ENCODE measurements at places on chromosomes 7 and 10.

DNA sequence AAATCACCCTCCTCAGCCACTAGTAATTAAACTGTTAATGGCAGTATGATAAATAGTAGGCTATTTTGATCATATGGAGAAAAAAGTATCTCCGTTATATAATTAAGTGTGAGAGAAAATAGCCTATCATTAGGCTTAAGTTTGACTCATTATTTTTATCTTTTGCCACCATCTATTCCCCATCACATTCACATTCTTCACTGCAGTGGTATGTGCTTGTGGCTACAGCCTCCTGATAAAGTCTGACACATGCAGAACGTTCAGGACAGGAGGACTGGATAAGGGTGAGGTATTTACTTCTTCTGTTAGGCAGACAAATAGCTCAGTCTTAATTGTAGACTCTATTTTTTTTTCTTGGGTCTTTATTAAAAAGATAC is 5.8 kb downstream of the NEBL start:
- DNase-seq, result peak; percentile 94

- no peak for DNase-seq
These were observed 62.0 kb upstream of the IGFBP3 start for GRCh38 chr7:45982907-45983719.

DNA sequence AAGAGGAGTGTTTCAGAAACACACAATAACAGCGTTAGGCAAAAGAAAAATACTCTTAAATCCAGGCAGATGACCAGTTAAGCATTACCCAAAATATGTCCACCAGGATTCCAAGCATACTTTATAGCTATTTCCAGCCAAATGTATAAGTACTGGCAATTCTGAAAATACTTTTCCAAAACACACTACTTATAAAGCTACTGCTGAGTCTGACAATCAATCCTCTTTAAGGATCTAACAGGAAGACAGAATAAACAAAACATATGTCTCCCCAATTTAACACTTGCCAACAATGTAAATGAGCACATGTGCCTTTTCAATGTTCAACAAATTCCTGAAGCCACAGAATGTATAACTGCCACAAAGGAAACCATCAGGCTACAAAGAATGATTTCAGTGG is 370.9 kb downstream of the SORCS1 start:
- DNase-seq, result no peak

GRCh38 chr10:85557077-85557476 is 809.5 kb downstream of the GRID1 start:
- no peak for DNase-seq

- DNase-seq, result peak; percentile 70
These were observed 559 bp upstream of the FKBP14 start for GRCh38 chr7:30027065-30027456.

GRCh38 chr10:63253040-63253439 is 119.9 kb downstream of the NRBF2 start:
- no peak for DNase-seq

DNA sequence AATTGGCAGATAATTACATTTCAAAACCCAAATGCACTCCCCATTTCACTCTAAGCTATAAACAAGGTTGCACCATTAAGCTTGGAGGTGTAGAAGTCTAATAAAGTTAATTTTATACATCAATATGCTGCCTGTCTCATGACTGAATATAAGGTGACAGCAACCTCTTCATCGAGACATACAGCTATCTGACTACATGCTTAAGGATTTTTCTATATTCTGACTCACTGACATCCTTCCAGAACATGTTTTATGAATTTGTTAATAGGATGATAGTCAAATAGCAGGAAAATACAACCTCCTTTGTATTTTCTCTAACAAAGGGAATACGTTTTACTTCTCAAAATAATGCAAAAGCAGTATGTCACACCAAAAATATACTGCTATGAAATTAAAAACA is 76.6 kb downstream of the NRBF2 start:
- no peak for DNase-seq

GRCh38 chr10:16184906-16185305 is 251.9 kb upstream of the PTER start:
- no peak for DNase-seq

DNA sequence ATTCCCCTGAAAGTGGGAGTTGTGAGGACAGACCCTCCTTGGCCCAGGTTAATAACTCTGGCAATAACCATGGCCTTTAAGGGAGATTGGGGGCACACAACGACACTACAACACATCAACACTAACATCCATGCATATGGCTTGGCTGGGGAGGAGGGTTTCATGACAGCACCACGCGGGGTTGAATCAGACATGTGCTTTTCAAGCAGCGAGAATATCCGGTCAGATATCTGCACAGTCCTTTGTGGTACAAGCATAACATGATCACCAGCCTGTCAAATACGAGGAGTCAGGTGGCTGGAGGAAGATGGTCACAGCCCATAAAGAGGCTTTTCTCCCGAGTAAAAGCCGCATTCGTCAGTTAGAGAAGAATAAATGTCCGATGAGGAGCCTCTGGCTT is 13.1 kb upstream of the KLRG2 start:
- no peak for DNase-seq

DNA sequence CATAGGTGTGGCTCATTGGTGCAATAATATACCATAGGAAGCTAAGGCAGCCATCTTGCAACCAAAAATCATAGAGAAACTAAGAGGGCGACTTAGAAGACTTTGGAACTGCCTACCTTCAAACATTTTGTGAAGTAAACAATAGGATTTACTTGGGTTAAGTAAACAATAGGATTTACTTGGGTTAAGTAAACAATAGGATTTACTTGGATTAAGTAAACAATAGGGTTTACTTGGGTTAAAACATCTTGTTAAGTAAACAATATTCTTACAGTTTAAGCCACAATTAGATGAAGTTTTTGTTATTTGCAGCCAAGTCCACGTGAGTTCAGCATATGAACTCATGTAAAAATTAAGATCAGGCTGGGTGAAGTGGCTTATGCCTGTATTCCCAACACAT is 722.4 kb upstream of the AUTS2 start:
- no peak for DNase-seq

DNA sequence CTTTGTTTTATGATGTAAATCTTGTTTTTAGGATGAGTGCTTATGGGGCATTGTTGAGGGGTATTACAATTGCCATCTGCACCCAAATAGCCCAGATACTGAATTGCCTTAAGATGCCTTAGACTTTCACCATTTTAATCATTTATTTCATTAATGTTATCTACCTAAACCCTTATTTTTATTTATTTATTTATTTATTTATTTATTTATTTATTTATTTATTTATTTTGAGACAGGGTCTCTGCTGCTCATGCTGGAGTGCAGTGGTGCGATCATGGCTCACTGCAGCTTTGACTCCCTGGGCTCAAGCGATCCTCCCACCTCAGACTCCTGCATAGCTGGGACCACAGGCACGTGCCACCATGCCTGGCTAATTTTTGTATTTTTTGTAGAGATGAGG is 560.2 kb downstream of the SUGCT start:
- no peak for DNase-seq

GRCh38 chr7:149644754-149645153 is 128.6 kb downstream of the ZNF467 start:
- no peak for DNase-seq

- no peak for DNase-seq
These were observed 8.2 kb upstream of the ERVW-1 start for GRCh38 chr7:92485974-92486373.

DNA sequence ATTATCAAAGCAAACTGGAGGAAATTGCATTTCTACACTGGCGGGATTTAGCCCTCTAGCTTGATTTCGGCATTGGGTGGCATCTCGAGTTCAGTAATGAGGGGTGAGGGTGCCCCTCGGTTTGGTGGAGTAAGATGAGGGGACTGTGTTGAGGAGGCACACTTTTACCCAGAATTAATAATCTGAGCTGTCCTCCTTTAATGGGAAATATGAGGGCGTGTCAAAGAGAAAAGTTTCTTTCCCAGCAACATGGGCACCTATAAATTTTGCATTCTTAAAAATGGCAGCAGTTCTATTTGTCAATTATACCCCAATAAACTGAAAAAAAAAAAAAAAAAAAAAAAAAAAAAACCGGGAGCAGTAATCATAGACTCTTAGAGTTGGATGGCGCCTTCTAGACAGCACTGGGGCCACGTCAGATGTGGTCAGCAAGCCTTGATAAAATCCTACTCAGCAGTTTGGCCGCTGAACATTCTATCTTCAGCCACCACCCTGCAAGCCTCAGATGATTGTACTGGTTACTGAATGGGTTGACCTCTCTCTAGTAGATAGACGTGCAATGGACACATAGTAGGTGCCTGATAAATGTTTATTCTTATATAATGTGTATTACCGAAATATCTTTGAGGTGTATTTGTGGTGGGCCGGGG is 931 bp downstream of the PAPSS2 start:
- peak; percentile 77 for DNase-seq

DNA sequence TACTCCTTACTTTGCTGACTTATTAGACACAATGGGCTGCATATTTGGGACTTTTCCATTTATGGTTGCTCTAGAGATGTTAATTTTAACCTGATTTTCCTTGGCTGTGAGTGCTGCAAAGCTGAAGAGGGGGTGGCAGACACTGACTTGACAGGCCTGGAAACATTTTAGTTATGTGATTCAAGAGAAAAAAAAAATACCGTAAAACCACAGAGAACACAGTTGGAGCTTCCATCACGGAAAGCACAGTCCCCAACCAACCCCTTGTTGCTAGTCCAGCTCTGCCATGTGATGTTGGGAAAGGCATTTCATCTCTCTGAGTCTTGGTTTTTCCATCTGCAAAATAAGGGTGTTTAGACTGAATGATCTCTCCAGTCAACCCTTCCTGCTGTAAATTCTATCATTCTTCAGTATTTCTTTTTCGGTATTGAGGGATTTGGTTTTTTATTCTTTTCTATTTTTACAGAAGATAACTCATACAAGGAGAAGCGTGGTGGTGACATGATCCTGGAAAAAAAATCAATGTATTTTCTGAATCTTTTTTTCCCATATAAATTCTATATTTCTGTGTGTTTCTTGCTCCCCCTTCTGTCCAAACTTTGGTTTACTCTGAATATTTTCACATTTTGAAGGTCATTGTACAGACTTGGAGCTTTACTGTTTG is 246.1 kb downstream of the REEP3 start:
- peak; percentile 80 for DNase-seq

DNA sequence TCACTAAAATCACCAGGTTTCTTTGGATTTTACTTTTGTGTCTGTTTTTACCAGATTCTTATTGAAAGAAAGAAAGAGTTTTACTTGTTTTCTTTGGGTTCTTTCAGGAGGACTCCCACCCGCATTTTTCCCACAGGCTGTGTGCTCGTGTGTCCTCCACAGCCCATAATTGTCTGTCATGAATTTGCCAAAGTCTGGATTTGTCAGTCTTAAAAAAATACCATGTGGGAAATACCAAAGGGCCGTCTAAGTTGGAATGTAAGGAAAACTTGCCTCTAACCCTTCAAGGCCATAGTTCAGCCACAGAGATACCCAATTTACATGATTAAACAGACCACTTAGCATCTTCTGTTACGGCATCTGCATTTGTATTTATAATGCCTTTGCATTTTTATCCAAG is 41.3 kb upstream of the INHBA start:
- peak; percentile 15 for DNase-seq

GRCh38 chr10:49332768-49333167 is 33.8 kb downstream of the C10orf71 start:
- DNase-seq, result no peak

DNA sequence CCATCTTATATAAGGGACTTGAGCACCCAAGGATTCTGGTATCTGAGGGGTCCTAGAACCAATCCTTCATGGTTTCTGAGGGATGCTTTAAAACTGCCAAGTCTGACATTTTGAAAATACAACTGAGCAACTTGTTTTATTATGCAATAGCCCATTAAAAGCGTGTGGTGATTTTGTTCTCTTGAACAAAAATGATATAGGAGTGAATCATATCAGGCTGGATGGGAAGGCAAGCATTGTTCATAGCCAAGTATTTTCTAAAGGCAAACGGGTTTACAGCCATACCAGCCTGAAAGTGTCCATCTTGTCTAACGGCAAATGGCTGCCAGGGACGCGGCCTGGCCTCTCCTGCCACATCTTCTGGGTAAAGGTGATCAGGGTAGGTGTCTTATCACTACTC is 23.4 kb downstream of the RPP38 start:
- peak; percentile 72 for DNase-seq

GRCh38 chr7:25316366-25316765 is 88.1 kb upstream of the NPVF start:
- DNase-seq, result no peak

DNA sequence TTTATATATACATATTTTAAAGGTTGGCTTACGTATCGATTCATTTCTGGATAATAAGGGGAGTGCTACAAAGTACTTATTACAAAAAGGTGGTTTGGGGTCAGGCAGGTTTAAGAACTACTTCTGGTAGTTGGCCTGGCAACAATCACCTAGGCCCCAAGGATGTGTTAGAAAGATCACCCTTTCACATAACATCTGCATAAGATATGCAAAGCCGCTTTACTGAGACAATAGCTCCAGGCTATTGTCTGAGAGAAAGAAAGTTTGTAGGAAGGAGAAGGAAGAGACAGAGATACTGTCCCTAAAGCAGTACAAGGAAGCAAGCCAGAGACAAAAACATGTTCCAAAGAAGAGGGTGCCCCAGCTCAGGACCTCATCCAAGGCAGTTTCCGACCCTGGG is 6.2 kb downstream of the PAXIP1 start:
- DNase-seq, result no peak

DNA sequence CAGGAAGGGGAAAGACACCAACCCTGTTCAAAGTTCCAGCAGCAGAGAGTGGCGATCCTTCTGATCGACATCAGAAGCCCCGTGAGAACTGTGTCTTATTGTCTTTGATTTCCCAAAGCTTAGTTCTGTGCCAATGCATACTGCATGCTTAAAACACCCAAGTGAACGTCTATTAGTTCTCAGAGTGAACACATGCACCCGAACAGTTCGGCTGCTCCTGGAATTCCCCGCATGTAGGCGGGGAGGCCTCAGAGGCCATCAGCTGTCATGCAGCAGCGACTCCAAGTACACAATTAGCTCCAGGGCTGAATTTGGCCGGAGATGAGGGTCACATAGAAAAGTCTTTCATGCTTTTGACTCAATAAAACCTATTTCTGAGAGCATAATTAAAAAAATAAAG is 276.9 kb downstream of the ZMYND11 start:
- DNase-seq, result no peak

- no peak for DNase-seq
These were observed 88.6 kb downstream of the USP6NL start for GRCh38 chr10:11522821-11523245.

GRCh38 chr7:141974831-141975230 is 1.3 kb upstream of the TAS2R38 start:
- no peak for DNase-seq
